ENCODE measurements at places on chromosomes 11 and 22.

DNA sequence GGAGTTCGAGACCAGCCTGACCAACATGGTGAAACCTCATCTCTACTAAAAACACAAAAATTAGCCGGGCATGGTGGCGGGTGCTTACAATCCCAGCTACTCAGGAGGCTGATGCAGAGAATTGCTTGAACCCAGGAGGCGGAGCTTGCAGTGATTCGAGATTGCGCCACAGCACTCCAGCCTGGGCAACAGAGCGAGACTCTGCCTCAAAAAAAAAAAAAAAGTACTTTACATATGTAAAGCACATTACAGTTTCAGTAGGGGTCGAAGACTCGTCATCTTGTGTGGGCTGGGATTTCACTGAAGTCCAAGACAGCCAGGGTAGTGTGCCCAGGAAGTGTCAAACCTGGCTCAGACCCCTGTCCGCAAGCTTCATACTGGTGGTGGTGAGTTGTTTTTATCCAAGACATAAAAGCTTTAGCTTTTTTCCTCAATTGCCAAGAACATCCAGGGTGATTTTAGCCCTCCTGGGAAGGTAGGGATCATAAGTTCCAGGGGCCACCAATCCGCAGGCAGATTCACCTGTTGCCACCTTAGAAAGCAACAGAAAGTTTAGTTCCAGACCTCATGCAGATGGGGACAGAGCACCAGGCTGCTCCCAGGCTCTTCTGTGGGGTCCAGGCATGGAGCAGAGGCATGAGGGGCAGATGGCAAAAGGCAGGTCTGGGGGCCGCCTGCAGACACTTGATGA is 21.6 kb upstream of the ADORA2A start:
- no peak for DNase-seq

GRCh38 chr11:35962369-35963138 is 18.7 kb downstream of the LDLRAD3 start:
- DNase-seq, result no peak

GRCh38 chr11:134250675-134251074 is 2.5 kb downstream of the THYN1 start:
- DNase-seq, result no peak

DNA sequence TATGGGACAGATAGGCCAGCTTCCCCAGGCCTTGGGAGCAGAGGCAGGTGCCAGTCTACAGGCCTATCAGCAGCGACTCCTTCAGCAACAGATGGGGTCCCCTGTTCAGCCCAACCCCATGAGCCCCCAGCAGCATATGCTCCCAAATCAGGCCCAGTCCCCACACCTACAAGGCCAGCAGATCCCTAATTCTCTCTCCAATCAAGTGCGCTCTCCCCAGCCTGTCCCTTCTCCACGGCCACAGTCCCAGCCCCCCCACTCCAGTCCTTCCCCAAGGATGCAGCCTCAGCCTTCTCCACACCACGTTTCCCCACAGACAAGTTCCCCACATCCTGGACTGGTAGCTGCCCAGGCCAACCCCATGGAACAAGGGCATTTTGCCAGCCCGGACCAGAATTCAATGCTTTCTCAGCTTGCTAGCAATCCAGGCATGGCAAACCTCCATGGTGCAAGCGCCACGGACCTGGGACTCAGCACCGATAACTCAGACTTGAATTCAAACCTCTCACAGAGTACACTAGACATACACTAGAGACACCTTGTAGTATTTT is 26.6 kb upstream of the L3MBTL2 start:
- DNase-seq, result no peak

DNA sequence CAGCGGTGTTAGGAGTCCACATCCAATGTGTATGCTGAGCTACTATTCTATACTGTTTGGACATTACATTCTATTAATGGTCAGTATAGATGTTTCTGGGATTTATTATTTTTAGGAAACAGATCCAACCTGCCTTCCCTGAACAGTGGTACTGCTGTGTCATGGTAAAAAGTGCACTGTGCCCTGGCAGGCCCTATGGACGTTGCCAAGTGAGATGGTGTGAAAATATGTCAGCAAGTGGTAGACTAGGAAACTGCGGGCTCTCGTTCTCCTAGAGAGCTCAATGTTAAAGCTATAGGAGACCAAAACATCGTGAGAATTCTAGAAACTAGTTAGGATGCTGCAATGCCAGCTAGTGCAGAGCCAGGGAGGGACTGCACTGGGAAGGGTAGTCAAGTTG is 26.0 kb upstream of the CYP2D6 start:
- DNase-seq, result no peak

DNA sequence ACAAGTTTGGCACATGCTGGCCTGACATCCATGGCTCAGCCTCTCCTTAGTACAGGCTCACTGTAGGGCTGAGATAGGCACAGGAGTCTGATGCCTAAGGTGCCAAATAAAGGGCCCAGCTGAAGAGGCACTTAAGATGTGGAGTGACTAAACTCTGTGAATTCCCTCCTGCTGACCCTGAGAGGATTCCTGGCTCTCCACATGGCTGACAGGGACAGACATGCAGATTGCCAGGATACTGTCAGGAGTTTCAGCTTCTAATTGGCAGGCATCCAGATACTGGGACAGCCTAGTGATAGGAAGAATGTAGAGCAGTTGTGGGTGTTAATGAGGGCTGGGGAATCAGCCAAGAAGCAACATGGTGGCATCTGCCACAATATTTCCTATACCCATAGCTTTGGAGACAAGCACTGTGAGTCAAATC is 558.7 kb downstream of the INSC start:
- DNase-seq, result no peak

DNA sequence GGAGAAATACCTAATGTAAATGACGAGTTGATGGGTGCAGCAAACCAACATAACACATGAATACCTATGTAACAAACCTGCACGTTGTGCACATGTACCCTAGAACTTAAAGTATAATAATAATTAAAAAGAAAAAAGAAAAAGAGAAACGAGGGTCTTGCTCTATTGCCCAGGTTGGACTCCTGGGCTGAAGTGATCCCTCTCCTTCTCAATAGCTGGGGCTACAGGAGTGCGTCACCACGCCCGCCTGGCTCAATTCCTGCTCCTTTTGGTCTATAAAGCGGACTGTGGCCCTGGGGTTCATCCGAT is 521 bp upstream of the PTS start:
- no peak for DNase-seq

- no peak for DNase-seq
These were observed 400.3 kb downstream of the AASDHPPT start for GRCh38 chr11:106477776-106478175.

- no peak for DNase-seq
These were observed 28.9 kb upstream of the PARVB start for GRCh38 chr22:43995057-43995685.

GRCh38 chr11:11107076-11107723 is 245.8 kb downstream of the CSNK2A3 start:
- no peak for DNase-seq

GRCh38 chr11:6931146-6931713 is 5.0 kb downstream of the ZNF215 start:
- DNase-seq, result no peak

All from activated naive CD4-positive, alpha-beta T cell treated with anti-CD3 and anti-CD28 coated beads for 36 hours (primary cell).